ENCODE measurements at places on chromosomes 5 and 9.

DNA sequence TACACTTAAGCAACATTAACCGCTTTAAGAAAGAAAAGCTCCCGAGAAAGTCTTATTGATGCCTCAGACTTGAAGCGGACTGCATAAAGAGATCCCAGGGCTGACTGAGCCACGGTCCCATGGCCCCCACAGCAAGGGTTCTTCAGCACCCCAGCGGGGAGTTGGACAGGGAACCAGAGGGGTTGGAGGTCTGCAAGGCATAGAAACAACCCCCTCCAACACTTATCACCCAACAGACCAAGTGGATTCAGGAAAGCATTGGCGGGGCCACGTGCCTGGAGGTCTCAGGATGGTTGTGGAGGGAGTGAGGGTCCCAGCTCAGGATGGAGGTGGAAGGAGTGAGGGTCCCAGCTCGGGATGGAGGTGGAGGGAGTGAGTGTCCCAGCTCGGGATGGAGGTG lies 143.7 kb upstream of the IRX2 start:
- no peak overlapping the region for H3K4me3 ChIP-seq
- no peak overlapping the region for H3K27ac ChIP-seq
- H3K36me3 ChIP-seq, result no peaks in the 10 kb centered on the region
- H3K4me1 ChIP-seq, result no peaks in the 10 kb centered on the region
- DNase-seq, result no peak

GRCh38 chr5:137808503-137809135 lies 54.5 kb upstream of the HNRNPA0 start:
- H3K36me3 ChIP-seq, result no peaks in the 10 kb centered on the region
- DNase-seq, result no peak
- H3K27me3 ChIP-seq, result no peaks in the 10 kb centered on the region
- no peak overlapping the region for H3K27ac ChIP-seq
- no peak overlapping the region for H3K4me3 ChIP-seq

DNA sequence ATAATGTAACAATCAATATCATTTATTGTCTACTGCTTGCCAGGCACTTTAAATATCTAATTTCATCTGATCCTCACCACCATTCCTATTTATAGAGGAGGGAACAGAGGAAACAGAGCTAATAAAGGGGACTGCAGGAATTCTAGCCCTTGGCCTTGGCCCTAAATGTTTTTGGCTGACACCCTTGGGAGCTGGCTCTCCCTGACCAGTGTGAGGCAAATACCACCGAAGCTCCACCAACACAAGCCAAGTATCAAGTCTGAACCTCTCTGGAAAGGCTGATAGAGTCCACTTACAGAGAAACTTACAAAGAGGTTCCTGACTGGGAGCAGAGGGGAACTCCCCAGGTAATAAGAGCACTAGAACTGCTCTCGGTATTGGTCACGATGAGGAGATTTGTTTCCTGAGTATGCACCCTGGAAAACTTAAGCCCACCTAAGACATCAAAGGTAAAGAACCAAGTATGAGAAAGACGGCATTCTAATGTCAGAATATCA lies 243.1 kb upstream of the PANK3 start:
- H3K4me3 ChIP-seq, result no peak overlapping the region
- no peaks in the 10 kb centered on the region for H3K36me3 ChIP-seq
- no peak for DNase-seq
- H3K27me3 ChIP-seq, result no peaks in the 10 kb centered on the region
- H3K27ac ChIP-seq, result peak overlapping the region; percentile 13
- H3K4me1 ChIP-seq, result no peaks in the 10 kb centered on the region

DNA sequence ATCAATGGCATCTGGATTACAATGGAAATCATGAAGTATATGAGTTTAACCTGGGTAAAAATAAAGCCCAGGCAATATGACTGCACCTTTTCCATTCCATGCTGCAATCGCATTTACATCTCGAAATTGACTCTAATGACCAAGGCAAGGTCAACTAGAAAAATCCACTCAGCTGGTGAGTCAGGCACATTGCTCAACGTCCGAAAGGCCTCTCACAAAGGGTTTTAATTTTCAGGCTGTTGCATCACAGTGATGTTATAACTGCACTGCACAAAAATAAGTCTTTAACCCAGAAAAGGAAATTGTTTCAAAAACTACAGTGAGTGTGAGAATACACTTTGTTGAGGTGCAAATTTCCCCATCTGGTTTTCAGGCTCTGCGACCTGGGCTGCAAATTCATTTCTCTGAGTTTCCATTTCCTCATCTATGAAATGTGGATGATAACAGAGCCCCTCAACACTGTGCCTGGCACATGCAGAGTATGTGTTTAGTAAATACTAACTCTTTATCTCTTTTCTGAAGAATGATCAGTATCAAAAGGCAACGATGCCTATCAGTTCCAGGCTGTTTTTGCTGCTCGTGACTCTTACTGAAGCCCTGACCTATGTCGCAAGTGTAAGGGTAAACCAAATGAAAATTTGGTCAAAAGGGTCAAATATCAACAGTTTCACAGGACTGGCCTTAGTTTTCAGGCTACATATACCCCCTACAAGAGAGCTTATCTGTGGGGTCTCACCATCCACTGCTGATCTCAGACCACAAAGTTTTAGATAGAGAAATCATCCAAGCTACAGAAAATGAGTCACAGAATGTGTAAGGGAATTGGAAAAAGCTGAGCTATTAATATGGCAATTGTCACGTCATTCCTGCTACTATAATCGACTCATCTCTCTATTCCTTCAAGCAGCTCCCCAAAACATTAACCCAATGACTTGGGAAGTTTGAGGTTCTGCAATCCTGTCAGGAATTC lies 4.1 kb downstream of the NFIL3 start:
- no peaks in the 10 kb centered on the region for H3K27me3 ChIP-seq
- H3K36me3 ChIP-seq, result no peaks in the 10 kb centered on the region
- H3K4me1 ChIP-seq, result peaks cover 12% of the 10 kb centered on the region
- DNase-seq, result peak; percentile 51
- peak overlapping the region; percentile 88 for H3K4me3 ChIP-seq

DNA sequence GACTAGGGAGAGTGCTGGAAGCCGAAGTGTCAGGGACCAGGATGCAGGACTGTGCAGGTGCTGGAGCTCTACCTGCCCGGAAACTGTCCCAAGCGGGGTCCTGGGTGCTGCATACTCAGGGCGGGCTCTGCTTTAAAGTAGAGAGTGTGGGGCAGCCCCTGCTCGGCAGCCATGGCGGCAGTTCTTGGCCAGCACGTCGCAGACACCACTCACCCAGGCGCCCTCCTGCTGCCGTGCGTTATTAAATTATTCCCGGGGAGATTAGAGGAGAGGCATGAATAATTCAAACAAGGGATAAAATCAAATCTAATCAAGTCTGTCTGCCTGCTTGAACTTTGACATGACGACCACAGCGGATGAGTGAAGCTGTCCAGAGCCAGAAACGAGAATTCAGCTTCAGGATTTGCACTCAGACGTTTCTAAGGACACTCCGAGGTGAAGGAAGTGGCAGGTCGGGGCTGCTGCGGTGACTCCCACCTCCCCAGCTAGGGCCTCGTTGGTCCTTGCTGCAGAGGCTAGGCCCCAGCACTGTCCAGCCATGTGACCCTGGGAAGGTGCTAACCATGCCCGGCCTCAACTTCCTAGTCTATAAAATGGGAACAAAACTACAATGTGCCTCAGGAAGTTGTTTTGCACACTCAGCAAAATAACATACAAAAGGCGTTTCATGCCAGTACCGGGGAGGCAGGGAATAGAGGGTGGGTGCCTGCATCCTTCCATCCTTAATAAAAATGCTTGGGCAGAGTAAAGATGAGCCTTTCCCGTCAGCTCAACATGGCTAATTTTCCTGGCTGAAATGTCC lies 91.3 kb upstream of the ADAMTS2 start:
- H3K27me3 ChIP-seq, result no peaks in the 10 kb centered on the region
- H3K27ac ChIP-seq, result no peak overlapping the region
- no peaks in the 10 kb centered on the region for H3K36me3 ChIP-seq
- no peak overlapping the region for H3K4me3 ChIP-seq

DNA sequence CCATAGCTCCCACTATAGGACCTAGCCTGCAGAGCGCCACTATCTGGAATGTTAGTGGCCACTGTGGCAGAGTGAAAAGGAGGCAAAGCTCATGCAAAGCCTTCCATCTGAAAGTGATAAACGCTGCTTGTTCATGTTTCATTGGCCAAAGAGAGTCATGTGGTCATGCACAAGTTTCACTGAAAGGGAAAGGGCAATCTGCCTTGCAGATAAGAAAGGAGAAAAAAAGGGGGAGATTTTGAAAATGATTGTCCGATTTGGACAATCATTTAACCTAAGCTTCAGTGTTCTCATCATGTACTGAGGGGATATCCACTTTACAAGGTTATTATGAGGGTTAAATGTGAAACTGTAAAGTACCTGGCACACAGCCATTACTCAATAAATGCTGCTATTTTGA lies 9.0 kb upstream of the MOB3B start:
- no peaks in the 10 kb centered on the region for H3K36me3 ChIP-seq
- H3K27ac ChIP-seq, result peak overlapping the region; percentile 91
- DNase-seq, result no peak
- no peak overlapping the region for H3K4me3 ChIP-seq

DNA sequence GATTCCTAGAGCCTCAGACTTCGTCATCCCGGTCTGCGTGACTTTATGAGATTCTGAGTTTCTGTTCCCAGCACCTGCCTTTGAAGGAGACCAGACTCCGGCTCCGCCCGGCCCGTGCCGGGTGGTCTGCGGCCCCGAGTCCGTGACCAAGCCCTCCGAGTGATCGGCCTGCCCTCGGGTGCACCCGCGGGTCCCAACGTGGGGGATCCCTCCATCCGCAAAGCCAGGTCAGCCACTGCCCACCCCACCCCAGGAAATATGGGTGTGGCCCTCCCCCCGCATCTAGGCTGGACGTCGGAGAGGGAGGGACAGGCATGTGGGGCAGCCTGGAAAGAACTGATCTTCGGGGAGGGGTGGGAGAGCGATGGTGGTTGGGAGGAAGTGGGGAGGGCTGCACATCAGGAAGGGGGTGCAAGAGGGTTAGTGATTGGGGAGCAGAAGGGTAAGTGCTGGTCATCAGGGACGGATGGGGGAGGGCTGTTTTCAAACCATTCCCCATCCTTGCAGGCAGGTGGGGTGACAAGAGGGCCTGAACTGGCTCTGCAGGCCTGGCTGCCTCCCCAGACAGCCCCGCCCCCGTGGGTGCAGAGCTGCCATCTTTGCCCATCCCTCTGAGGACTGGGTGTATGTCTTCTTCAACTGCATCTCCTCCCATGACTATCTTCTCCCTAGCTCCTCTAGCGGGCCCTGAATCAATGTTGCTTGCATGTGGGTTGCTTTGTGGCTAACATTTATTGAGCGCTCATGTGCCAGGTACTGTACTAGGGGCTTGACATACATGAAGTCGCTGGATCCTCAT lies 747 bp downstream of the LRSAM1 start:
- peak overlapping the region; percentile 96 for H3K27ac ChIP-seq
- peak overlapping the region; percentile 90 for H3K4me3 ChIP-seq
- DNase-seq, result peak; percentile 58
- no peaks in the 10 kb centered on the region for H3K27me3 ChIP-seq
- peaks cover 4% of the 10 kb centered on the region for H3K36me3 ChIP-seq
- no peaks in the 10 kb centered on the region for H3K4me1 ChIP-seq

DNA sequence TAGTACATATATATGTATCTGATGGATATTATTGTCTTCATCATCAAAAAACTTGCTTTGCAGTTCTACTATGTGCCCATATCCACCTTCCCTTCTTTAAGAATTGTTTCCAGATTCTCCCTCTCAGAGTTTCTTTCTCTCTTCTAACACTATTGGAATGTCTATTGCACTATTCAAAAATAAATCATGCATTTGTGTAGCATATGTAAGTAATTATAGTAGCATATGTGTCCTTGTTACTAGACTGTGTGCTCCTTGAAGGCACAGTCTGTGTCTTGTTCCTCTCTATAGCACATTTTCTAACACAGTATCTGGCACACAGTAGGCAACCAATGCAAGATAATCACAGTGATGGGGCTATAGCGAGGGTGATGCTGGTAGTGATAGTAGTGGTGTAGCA lies 43.4 kb upstream of the TRIM32 start:
- H3K4me1 ChIP-seq, result peaks cover 4% of the 10 kb centered on the region
- H3K27ac ChIP-seq, result peak overlapping the region; percentile 52
- H3K27me3 ChIP-seq, result no peaks in the 10 kb centered on the region
- no peak overlapping the region for H3K4me3 ChIP-seq

GRCh38 chr5:72203251-72203845 lies 96.1 kb downstream of the MAP1B start:
- H3K4me3 ChIP-seq, result no peak overlapping the region
- no peaks in the 10 kb centered on the region for H3K27me3 ChIP-seq
- H3K4me1 ChIP-seq, result no peaks in the 10 kb centered on the region
- DNase-seq, result no peak

- H3K4me1 ChIP-seq, result no peaks in the 10 kb centered on the region
- no peak for DNase-seq
- H3K27me3 ChIP-seq, result no peaks in the 10 kb centered on the region
- H3K27ac ChIP-seq, result no peak overlapping the region
- H3K4me3 ChIP-seq, result no peak overlapping the region
Measured at GRCh38 chr5:168055141-168055683, 236.2 kb upstream of the WWC1 start.

GRCh38 chr5:131848662-131849061 lies 51.8 kb upstream of the FNIP1 start:
- no peak for DNase-seq
- no peaks in the 10 kb centered on the region for H3K36me3 ChIP-seq
- no peaks in the 10 kb centered on the region for H3K4me1 ChIP-seq
- H3K4me3 ChIP-seq, result no peak overlapping the region
- H3K27ac ChIP-seq, result no peak overlapping the region

GRCh38 chr5:148923023-148923422 lies 96.6 kb downstream of the ADRB2 start:
- no peaks in the 10 kb centered on the region for H3K27me3 ChIP-seq
- DNase-seq, result no peak
- H3K27ac ChIP-seq, result no peak overlapping the region
- no peak overlapping the region for H3K4me3 ChIP-seq
- no peaks in the 10 kb centered on the region for H3K36me3 ChIP-seq
- no peaks in the 10 kb centered on the region for H3K4me1 ChIP-seq

GRCh38 chr5:154729613-154730012 lies 25.6 kb upstream of the LARP1 start:
- H3K4me3 ChIP-seq, result no peak overlapping the region
- no peak for DNase-seq
- no peaks in the 10 kb centered on the region for H3K36me3 ChIP-seq
- no peak overlapping the region for H3K27ac ChIP-seq
- H3K4me1 ChIP-seq, result no peaks in the 10 kb centered on the region

- no peak for DNase-seq
- no peaks in the 10 kb centered on the region for H3K36me3 ChIP-seq
- no peak overlapping the region for H3K27ac ChIP-seq
- no peak overlapping the region for H3K4me3 ChIP-seq
Measured at GRCh38 chr9:90854637-90855175, 53.1 kb downstream of the SYK start.

- H3K27ac ChIP-seq, result no peak overlapping the region
- no peaks in the 10 kb centered on the region for H3K4me1 ChIP-seq
- no peak overlapping the region for H3K4me3 ChIP-seq
- H3K27me3 ChIP-seq, result no peaks in the 10 kb centered on the region
Measured at GRCh38 chr9:3698076-3698475, 172.3 kb upstream of the RFX3 start.

- H3K27me3 ChIP-seq, result no peaks in the 10 kb centered on the region
- no peaks in the 10 kb centered on the region for H3K4me1 ChIP-seq
- H3K4me3 ChIP-seq, result no peak overlapping the region
- no peak overlapping the region for H3K27ac ChIP-seq
- no peaks in the 10 kb centered on the region for H3K36me3 ChIP-seq
- no peak for DNase-seq
Measured at GRCh38 chr5:173718469-173718868, 102.0 kb upstream of the BOD1 start.

Measured in breast epithelium (tissue), 4 donors.